Osteocyte (in vitro differentiated cells): ENCODE measurements at places on chromosomes 11 and 22.
A peak's percentile ranks its signal among the peaks of the same experiment; 100 is the strongest.

DNA sequence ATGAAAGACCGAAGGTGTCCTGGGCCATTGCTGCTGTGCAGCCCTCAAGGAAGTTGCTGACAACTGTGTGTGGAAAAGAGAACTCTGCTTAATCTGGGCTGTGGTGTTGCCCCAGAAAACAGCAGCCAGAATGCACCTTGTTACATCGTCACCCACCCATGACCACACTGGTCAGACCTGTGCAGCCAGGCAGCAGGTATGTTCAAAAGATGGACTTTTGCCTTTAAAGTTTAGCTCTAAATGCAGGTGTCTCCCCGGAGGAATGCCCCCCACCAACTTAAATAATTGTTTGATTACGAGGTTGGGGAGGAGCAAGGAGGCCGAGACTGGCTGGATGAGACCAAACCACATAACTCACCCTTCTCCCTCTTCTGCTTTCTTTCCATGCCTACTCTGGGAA is 15.3 kb upstream of the POLA2 start:
- DNase-seq: no peak

- DNase-seq: no peak
Observed at GRCh38 chr11:11251394-11251970, 101.6 kb downstream of the CSNK2A3 start.

DNA sequence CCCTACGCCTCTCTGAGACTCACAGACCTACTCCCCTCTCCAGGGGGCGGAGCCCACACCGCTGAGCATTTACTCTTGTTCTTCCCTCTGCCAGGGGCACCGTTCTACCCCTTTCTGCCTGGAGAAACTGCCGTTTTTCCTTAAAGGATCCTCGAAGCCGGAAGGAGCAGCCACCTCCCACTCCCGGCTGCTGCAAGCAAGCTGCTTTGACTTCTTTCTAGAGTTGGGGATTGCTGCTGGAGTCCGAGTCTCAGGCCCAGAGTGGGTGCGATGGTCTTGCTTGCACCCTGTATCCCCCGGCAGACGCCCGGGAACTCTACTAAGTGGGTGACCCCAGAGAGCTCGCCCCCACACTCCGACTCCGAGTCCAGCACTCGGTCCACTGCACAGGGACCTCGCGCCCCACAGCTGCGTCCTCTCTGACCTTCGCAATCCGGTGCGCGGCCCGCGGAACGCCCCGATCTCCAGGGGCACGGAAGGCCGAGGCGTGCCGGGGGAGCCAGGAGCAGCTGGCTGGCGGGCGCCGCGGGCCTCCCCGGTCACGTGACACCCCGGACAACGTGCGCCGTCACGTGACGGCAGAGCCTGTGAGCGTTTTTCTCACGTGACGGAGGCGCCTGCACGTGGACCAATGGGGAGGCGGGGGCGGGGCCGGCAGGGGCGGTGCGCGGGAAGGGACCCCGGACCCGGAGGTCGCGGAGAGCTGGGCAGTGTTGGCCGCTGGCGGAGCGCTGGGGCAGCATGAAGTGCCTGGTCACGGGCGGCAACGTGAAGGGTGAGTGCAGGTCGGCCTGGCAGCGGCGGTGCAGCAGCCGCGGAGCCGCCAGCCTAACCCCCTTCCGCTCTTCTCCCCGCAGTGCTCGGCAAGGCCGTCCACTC is at the start of gene RAD9A:
TSS of gene RAD9A (plus strand) at position 683 of the 879 bp plus-strand sequence. CDS start at position 742, 59 bp downstream.
- peak; percentile 98 for DNase-seq

- DNase-seq: no peak
Observed at GRCh38 chr22:21631025-21631424, 1.2 kb upstream of the YDJC start.

GRCh38 chr22:39603345-39603744 is 32.8 kb downstream of the CACNA1I start:
- no peak for DNase-seq

- no peak for DNase-seq
Observed at GRCh38 chr22:29149841-29150555, 55.7 kb upstream of the EMID1 start.

- no peak for DNase-seq
Observed at GRCh38 chr11:13595166-13595565, 73.3 kb upstream of the FAR1 start.

- DNase-seq: no peak
Observed at GRCh38 chr11:35357923-35358322, 61.4 kb downstream of the SLC1A2 start.

- no peak for DNase-seq
Observed at GRCh38 chr11:27558401-27558800, 51.8 kb upstream of the LIN7C start.

DNA sequence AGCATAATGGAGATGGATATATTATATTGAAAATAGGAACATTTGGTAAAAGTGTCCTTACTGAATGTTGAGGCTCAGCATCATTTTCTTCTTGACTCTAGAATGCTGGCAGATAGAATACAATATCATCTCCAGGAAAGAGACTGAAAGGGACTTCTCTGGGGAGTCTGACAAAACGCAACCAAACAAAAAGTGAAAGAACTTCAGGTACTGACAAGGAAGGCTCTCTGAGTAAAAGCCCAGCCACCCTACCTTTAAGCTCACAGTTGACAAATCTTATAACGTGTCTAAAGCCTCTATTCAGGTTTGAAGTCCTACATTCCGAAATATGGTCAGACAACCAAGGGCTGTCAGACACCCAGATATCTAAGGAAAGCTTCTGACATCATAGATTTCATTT is 590.8 kb downstream of the SOX6 start:
- no peak for DNase-seq

DNA sequence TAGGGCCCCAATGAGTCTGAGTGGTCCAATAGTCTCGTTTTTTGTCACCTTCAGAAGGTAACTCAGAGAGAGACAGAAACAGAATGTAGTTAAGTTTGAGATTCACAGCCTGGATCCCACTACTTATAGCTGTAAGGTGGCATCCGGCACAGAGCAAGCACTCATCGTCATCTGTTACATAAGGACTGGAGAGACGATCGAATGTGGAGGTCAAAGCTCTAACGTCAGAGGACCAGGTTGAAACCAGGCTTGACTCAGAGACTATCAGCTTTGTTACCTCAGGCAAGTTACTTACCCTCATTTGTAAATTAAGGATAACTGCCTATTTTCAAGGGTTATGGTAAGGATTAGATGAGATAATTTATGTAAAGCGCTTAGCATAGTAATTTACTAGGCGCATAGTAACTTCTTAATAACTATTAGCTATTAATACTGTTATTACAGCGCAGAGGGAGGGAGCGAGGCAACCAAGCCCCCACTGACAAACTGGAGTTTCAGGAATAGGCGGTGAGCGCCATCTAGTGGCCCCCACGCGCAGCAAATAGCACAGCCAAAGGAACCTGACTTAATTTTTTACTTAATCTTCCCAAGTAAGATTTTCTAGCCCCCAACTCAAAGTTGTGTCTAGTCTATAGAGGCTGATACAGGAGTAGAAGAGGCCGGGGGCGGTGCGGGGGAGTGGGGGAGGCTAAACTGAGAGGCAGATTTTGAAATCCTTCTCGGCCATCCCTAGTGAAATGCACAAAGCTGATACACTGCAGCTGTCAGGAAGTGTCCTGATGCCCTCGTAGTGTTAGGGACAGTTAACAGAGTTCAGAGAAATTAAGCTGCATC is 29.0 kb upstream of the API5 start:
- DNase-seq: no peak

- DNase-seq: no peak
Observed at GRCh38 chr11:122305426-122306320, 189.7 kb upstream of the BLID start.

DNA sequence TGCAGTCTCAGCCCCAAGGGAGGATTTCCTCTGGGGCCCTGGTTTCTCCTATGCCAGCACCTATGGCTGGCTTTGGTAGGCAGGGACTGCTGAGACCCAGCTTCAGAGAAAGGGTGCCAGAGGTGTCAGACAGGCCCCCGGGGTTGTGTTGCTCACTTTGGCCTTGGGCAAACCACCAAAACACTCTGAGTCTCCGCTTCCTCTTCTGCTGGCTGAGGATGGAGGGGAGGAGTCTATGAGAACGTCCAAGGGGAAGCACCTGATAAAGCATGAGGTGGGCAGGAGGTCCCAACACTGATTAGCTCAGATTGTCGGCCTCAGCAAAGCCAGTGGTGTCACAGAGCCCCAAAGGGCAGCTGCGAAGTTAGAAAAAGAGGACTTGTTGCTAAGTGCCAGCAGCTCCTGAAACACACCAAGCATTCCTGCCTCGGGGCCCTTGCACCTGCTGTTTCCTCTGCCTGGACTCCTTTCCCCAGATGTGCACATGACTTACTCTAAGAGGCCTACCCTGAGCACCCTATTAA is 10.5 kb downstream of the SMTNL1 start:
- no peak for DNase-seq

DNA sequence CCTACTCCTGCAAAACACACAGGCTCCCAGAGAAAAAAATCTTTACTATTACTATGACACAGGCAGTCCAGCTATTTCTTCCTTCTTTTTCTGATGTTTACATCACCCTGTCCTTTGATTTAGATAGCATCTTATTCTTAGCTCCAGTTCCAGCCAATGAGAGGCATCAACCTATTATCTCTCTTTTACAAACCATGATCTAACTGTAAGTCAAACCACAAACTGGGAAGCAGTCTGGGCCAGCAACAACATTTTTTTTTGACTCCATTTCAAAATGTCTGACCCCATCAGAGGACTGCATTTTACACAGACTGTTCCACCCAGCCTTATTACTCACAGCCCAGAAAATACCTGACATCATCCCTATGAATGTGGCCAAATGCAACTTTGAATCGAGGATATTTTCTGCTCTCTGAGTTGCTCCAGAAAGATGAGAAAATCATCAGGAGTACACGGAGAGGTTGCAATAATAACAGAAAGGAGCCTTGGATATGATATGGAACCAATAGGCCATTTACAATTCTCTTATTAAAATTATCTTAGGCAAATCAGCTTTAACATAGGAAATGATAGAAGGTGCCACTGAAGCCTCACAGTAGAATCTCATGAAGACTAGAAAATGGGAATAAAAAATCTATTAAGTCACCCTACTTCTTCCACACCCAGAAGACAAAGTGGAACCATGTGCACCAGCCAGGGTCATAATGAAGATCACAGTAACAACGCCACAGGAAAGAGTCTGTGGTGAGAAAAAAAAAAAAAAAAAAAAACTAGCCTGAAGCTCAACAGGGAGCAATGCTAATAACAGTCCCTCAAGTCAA is 21.2 kb downstream of the TBRG1 start:
- DNase-seq: no peak

- no peak for DNase-seq
Observed at GRCh38 chr11:31259797-31260196, 109.7 kb downstream of the DCDC1 start.

- DNase-seq: no peak
Observed at GRCh38 chr11:114176321-114176720, 116.8 kb downstream of the ZBTB16 start.

- DNase-seq: no peak
Observed at GRCh38 chr11:111703576-111703975, 62.6 kb downstream of the PPP2R1B start.

DNA sequence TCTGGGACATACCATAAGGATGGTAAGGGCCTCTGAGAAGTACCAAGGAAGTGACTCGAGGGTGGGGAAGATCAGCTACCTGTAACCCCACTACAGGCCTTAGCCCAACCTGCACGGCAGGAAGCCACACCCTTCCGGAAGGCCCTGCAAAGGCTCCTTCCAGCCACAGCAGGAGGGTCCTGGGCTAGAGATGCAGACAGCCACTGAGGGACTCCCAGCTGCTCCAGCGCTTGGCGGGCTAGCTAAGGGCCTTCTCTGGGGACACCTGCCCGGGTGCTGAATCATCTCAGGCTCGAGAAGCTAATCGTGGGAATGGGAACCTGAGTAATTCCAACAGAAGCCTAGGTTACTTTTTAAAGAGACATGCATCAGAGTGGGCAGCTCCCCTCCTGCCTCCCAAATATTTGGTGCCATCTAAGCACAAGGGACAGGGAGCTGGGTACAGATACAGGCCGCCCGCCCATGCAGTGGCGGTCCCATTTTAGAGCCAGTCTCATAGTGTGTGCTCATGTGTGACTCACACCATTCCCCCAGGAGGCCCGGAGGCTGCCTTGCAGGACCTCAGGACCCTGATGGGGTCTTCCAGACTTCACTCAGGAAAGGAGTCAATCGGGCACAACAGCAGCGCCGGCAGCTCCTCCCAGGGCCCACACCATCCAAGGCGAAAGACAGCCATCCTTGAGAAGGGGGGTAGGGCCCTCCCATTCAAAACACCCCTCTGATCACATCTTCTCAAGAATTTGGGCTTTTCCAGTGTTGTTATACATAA is 8.0 kb downstream of the MYH9 start:
- no peak for DNase-seq

DNA sequence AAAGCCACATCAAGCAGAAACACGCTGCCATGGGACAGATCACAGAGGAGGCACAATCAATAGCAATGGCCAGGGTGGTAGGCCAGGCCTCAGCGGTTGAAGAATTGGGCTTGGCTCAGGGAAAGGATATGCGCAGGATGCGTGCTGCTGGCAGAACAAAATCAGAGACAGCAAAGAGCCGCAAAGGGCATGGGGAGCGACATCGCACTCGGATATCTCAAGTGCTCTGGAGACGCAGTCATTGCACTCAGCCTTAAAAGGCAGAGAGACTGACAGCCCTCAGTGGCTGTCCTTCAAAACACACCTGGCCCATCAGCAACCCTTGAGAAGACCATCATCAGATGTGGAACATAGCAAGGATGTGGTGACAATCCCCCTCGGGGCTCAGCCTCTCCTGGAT is 50.5 kb downstream of the CSNK2A3 start:
- no peak for DNase-seq

GRCh38 chr22:46260038-46260437 is 3.1 kb downstream of the PKDREJ start:
- no peak for DNase-seq

DNA sequence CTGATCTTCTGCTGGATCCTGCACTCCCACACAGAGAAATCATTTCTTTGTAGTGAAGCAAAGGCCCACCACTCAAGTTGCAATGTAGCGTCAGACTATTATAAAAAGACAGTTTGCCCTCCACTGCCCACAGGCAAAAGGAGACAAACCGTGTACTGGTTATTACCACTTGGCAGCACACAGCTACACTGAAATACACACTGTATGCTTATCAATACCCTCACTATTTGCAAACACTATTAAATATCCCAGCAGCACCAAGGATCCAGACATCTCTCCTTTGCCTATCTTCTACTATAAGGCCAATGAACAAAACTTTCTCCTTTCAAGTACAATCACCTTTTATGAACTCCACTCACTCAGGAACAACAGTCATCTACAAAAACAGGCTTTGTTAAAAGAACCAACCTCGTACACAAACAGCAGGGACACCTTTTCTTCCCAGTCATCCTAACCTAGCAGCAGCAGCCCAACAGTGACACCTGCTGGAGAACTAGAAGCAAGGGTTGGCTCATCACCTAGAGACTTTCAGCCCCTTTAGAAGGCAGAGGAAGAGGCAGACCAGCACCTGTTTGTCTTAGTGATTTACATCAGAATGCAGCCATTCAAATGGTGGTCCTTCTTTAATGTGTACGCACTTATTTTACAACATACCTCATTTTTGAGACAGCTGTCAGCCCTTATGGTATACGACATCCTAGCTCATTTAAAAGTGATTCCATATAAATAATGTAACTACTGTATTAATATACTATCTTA is 56.1 kb downstream of the AMBRA1 start:
- DNase-seq: no peak

GRCh38 chr22:49674479-49675050 is 153.1 kb downstream of the BRD1 start:
- DNase-seq: no peak

GRCh38 chr22:35177811-35178210 is 79.5 kb upstream of the HMGXB4 start:
- DNase-seq: peak; percentile 59
